ENCODE measurements at places on chromosomes 11 and 22.

DNA sequence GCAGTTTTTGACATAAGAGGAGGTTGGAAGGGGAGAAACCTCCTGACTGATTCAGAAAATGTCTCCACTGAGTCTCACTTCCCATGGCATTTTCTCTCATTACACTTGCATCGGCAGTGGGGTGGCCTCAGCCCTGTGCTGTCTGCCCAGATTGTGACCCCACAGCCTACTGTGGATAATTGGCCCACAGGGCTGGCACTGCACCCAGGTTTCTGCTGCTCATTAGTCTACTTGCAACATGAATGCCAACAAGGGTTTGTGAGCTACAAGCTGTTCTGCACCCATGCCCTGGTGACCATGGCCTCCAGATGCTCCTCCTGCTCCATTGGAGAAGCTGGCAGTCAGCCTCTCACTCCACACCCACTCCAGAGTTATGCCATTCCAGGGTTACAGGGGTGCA, 296.0 kb downstream of the CTTN start:
- DNase-seq = no peak

GRCh38 chr11:63868399-63869064, 29.6 kb downstream of the MARK2 start:
- DNase-seq = no peak

DNA sequence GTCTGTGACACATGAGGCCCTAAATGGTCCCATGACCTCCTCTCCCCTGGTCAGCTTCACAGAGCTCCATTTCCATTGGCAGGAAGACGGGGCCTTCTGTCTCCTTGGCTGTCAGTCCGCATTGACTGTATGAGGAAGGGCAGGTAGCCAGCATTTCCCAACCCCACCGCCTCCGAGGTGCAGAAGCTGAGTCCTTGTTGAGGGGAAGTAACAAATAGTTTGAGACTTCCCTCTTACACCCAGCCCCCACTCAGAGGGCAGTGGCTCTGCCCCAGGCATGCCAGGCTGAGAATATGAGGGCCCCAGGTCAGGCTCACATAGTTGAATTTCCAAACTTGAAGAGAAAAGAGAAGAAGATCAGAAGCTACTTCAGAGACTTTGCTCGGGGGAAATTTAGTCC, 611.1 kb downstream of the BRD1 start:
- no peak for DNase-seq

- no peak for DNase-seq
Observed at GRCh38 chr11:7347611-7348431, 96.1 kb downstream of the SYT9 start.

DNA sequence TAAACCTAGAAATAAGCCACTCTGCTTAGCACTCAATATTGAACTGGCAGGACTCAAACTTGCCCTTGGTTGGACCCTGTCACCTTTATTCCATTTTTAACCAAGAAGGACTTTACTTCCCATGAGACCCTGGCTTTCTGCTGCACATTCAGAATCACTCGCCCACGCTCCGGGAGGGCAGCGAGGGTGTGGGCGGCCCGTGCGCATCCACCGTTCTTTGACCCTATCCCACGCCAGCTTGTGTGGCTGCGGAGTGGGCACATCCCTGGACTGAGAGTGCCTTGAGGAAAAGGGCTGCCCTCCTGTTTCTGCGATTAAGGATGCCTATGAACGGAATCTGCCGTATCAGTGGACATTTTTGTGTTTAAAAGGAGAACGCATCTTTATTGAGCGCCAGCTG, 39.6 kb downstream of the TRIM44 start:
- no peak for DNase-seq

- no peak for DNase-seq
Observed at GRCh38 chr22:49785046-49785521, 42.6 kb downstream of the BRD1 start.

DNA sequence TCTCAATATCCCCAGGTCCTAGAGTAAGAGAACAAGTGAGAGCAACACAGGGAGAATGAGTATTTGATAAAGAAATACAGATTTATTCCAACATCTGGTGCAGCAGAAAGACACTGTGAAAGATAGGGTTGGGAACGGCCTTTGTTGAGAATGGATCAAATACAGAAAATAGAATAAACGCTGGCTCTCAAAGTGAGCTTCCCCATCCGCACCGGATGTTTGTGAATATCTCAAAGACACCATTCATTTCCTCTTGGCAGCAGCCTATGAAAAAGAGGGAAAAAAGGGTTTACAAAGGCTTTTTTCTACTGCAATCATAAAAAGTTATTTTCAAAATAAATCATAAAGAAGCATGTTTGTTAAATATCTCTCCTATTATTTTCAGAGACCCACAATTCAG, 279.3 kb downstream of the CASP12 start:
- no peak for DNase-seq

- DNase-seq = no peak
Observed at GRCh38 chr11:34259087-34259486, 98.7 kb downstream of the ABTB2 start.

DNA sequence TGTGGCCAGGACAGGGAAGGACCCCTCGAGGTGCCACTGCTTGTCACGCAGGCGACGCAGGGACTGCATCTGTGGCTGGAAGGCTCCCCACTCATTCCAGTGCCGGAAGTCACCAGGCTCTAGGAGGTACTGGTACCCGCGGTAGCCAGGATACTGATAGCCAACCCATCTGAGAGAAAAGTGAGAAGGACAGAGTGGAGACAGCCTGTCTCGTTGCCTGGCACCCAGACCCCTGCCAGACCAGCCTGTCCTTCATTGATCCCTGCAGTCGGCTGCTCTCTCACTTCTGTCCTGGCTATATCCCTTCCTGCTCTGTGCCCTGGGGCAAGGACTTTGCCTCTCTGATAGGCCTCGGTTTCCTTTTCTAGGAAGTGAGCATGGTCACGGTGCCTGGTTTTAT, 9.6 kb upstream of the TPST2 start:
- DNase-seq = no peak

- DNase-seq = no peak
Observed at GRCh38 chr11:96990914-96991313, 601.1 kb downstream of the JRKL start.

- DNase-seq = no peak
Observed at GRCh38 chr22:21025266-21025665, 7.1 kb downstream of the SLC7A4 start.

GRCh38 chr11:514606-515005, 7.6 kb upstream of the RNH1 start:
- DNase-seq = no peak

DNA sequence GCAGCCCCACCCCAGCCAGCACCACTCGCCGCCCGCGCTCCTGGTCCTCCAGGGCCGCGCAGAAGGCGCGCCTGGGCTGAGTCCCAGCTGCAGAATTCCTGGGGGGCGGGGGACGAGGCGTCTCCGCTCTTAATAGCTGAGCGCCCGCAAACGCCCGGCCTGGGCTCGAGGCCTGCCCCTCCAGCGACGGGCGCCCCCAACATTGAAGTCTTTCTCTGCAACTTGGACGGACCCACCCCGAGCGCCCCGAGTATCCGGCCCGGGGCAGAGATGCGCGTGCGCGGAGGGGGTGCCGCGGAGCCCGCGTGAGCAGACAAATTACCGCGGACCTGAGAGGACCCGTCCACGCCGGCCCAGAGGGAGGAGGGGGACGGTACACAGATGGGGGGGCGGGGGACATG, 6.7 kb upstream of the SYT7 start:
- peak; percentile 20 for DNase-seq

DNA sequence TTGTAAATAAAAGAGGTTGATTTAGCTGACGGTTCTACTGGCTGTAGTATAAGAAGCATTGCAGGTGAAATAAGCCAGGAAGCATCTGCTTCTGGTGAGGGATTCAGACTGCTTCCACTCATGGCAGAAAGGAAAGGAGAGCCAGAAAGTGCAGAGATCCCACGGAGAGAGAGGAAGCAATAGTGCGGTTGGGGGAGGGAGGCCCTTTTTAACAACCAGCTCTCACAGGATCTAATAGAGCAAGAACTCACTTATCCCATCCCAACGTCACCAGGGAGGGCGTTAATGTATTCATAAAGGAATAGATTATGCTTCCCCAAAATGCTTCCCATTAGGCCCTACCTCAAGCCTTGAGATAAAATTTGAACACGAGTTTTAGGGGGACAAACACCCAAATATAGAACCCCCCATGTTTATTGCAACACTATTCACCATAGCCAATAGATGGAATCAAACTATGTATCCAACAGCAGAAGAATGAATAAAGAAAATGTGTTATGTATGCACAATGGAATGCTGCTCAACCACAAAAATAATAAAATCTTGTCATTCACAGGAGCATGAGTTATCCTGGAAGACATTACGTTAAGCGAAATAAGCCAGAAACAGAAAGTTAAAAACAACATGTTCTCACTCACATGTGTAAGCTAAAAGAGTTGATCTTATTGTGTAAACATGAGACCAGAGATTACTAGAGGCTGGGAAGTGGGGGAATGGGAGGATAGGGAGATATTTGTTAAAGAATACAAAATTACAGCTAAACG, 908.3 kb upstream of the ANO3 start:
- no peak for DNase-seq

- no peak for DNase-seq
Observed at GRCh38 chr11:117679461-117679860, 117.6 kb downstream of the DSCAML1 start.

DNA sequence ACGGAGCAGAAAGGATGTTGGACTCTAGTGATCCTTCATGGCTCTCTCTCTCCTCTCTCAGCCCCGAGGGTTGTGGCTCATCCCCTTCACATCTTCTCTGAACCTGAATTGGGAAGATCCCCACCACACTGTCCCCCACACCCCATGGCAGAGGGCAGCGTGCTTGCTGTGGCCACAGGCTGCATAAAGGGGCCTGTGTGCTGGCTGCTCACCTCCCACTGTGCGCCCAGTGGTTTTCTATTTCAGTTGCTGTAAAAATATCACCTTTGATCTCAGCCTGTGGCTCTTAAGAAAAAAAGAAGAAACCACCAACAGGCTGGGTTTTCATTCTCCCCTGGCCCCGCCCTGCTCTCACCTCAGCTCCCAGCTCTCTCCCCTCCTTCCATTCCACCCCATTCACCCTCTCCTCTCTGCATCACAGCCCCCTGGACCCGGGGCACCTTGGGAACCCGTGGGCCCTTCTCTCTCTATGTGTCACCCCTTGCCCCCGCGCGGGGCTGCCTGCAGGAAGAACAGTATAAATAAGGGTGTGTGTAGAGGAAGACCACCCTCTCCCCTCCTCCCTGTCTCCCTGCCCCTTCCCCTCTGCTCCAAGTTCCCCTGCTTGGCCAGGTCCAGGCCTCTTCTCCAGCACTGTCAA, 25.8 kb upstream of the WNT11 start:
- no peak for DNase-seq

GRCh38 chr11:72712168-72712751, 38.0 kb upstream of the PDE2A start:
- DNase-seq = no peak

GRCh38 chr11:132587716-132588115, 944.6 kb downstream of the OPCML start:
- DNase-seq = no peak

DNA sequence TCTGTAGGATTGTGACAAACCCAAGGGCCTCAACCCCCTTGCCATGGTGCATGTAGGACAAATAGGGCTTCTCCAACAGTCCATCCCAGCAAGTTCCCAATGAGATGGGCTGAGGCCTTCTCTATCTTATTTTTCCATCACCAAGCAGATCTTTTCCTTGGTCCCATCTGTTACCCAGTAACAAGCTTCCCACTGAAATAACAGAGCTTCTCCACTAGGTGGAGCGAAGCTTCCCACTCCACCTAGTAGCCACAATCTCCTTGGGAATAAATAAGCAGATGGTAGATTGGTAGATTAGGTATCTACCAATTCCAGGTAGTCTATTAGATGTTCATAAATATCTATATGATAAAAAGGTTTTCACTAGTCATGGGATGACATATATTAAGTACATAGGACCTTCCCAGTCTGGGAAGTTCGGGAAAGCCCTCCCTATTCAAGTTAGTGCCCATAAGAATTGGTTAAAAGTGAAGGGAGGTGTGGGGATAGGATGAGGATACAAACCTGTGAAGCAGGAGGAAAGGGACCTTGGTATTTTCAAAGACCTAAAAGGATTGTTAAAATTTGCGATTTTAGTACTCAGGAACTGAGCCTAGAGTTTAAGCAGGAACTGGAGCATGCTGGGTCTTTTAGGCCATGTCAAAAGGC, 5.9 kb upstream of the OR52L1 start:
- DNase-seq = no peak

DNA sequence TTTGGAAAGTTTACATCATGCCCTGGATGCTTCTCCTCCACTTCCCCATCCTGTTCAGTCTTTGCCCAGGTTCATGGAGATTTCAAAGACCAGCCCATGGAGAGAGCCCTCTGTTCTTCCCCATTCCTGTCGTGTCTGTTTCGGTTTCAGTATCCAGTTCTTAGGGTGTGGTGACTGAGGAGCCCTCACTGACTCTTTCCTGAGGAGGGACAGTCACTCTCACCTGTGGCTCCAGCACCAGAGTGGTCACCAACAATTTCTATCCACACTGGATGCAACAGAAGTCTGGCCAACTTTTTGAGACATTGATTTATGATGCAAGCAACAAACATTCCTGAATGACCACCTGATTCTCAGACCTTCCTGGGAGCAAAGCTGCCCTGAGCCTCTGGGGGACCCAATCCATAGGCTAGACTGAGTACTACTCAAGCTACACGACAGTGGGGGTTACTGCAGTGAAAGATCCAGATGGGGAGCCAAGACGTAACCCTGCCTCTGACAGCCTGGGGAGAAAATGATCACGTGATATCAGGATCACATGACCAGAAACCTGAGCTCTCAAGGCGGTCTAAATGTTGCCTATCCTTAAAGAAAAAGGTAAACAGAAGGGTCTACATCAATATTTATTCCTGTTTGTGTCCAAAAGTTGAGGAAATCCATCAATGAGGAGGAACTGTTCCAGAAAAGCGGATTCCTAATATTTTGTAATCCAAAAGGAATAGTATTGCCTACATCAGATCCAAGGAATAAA, 76.2 kb upstream of the VPREB1 start:
- peak; percentile 30 for DNase-seq

DNA sequence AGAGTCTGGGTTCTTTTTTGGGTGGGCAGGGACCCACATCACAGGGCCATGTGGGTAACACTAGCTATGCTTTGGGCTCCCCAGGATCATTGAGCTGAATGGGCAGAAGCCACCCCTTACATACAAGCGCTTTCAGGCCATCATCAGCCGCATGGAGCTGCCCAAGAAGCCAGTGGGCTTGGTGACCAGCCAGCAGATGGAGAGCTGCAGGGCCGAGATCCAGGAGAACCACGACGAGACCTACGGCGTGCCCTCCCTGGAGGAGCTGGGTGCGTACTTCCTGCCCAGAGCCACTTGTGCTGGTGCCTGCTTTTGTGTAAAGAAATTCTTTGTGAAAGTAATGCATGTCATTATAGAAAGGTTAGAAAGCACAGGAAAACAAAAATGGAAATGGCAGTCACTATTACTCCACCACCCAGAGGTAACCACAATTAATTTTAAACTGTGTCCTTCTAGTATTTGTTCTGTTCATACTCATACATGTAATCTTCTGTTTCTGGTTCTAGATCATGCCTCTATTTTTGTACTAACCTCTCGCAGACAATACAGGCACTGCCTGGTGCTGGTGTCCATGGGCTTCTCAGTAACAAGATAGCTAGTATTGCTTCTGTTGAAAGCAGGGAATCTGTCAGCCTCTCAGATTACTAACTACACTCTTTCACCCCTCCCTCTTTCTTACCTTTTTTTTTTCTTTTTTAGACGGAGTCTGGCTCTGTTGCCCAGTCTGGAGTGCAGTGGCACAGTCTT, 13.7 kb downstream of the CRY2 start:
- no peak for DNase-seq

- DNase-seq = no peak
Observed at GRCh38 chr11:61657566-61658290, 22.5 kb upstream of the DAGLA start.

All from NCI-H774 (cell line).